ENCODE measurements at places on chromosomes 1 and 21.

DNA sequence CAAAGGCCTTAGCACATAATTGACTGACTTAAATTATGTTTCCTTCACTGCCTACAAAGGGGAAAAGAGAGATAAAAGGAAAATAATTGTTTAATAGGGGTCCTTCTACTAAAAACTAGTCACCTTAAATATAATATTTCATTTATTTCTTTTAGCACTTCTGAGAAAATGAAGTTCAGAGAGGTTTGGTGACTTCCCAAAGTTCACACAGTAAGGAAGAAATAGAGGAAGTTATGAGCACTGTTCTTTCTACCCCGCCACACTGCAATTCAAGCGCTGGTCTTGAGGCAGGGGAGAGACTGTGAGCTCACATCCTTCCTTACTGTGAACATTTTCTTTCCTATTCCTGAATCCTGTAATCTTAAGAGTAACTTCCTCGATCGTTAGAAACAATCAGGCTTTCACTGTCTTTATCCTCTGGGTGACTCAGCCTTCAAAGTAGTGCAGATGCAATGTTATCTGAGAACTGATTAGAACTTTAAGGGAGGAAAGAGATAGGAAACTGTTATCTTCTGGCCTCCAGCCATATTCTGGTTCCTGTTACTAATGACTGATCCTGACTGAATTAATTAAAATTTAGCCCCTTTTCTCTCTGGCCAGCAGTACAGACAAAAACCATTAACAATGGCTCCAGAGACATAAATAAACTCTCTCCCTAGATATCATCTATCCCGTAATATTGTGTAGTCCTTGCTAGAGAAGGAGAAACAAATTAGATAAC is 6.8 kb downstream of the RGS5 start:
- DNase-seq: no peak

GRCh38 chr1:32246888-32247273 is at the start of gene FAM167B:
FAM167B (plus strand) TSS chr1:32247222; CDS start chr1:32247422, 200 bp downstream.
- DNase-seq: no peak

DNA sequence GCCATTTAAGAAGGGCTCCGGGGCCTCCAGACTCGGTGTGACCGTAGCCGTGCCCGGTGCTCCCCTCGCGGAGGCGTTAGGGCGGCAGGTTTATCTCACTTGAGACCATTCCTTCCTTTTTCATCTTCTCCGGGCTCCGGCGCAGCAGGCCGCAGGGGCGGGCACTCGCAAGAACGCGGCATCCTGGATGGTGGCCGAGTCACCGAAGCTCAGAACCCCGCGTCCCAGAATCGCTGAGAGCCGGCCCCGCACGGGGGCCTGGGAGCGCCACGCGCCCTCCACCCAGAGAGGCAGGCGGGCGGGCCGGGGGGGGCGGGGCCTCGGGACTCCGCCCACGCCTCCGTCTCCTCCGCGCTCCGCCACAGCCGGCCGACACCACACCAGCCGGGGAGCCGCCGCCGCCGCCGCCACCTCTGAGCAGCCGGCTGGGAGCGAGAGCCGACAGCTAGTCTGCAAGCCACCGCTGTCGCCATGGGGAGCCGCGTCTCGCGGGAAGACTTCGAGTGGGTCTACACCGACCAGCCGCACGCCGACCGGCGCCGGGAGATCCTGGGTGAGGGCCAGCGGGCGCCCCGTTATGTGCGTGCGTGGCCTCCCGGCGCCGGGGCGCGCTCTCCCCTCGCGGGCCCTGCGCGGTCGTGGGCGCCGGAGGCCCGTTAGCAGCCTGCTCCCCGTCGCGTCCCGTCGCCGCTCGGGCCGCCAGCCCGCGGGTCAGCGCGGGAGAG is at the start of gene DEGS1:
Gene DEGS1, plus strand, starts transcription at position 375 of the 725 bp plus-strand sequence. Its CDS starts 97 bp downstream, at position 472.
- peak; percentile 55 for DNase-seq

DNA sequence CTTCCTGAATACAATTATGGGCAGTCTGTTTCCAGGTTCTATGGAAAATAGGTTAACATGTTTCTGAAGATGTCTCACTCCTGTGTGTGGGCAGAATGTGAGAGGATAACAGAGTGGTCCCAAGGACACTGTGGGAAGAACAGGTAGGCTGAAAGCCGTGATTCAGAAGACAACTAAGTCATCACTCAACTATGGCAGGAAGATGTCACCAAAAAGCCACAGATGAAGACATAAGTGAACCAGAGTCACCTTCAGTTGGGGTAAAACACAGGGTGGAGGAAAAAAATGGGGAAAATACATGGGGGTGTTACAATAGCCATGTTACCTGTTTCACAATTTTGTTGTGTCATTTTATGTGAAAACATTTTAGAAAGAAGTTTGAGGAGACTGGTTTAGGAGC is 75.1 kb downstream of the UCHL5 start:
- DNase-seq: no peak

DNA sequence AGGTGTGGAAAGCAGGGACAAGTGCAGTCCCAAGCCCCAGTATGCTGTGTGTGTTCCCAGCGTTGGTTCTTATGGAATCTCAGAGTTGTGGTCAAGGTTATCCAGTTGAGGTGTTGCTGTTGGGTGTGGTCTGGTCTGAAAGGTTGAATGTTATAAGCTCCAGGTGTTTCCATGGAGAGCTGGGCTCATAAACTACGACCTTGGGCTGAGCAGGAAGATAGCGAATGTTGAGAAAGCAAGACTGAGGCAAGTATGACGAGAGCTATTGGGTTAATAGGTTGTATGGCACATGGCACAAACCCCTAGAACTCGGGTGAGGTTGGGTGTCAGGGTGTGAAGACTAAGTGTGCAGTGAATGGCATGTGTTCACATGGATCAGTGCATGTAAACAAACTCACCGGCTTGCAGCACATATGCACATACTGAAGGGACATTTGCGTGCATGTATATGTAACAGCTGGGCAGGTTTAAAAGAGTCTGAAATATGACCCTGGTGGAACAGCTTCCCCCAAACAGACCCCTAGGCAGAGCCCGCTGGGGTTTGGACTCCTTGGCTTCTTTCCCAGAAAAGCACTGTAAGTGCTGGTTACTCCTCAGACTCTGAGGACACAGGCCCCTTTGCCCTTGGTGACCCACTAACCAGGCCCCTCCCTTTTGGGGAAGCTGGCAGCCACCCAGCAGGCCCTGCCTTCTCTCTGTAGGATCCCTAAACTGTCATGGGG is 117.5 kb downstream of the NAV1 start:
- DNase-seq: no peak

Data from stimulated activated CD8-positive, alpha-beta memory T cell treated with anti-CD3 and anti-CD28 coated beads, Interleukin-15, amount 100 ng/mL, for 1 hour (primary cell).